A549 treated with DMSO at 1 μM for 4 hours (cell line): ENCODE measurements at places on chromosomes 1 and 21. TPM values are rescaled to one million over a fixed set of nuclear protein-coding genes. Genes with fewer than 3 reads are reported as not detected.

RGS4 gene
- total RNA-seq, result 0.07 to 0.39 TPM (median 0.16 TPM) in 4 of 5 replicates, not detected in the other

RGL1 gene
- 0.91 to 1.1 TPM (median 0.95 TPM) in 5 replicates for total RNA-seq

CLCNKA gene
- total RNA-seq, result 0.08 to 0.24 TPM (median 0.09 TPM) in 3 of 5 replicates, not detected in the others

KCNQ4 gene
- 0.17 to 0.25 TPM (median 0.17 TPM) in 5 replicates for total RNA-seq

NDUFS5 gene
- total RNA-seq, result 391 to 529 TPM (median 406 TPM) in 5 replicates

PRDM16 gene
- 0.10 to 0.30 TPM (median 0.21 TPM) in 5 replicates for total RNA-seq

L1TD1 gene
- not detected in 5 replicates for total RNA-seq

GJA5 gene
- not detected in 5 replicates for total RNA-seq

SLAMF7 gene
- 1.6 to 4.0 TPM (median 2.6 TPM) in 5 replicates for total RNA-seq

ERRFI1 gene
- total RNA-seq, result 47.5 to 60.7 TPM (median 59.6 TPM) in 5 replicates

FCGR1A gene
- total RNA-seq, result not detected in 5 replicates

LENEP gene
- total RNA-seq, result not detected in 5 replicates

VTCN1 gene
- total RNA-seq, result 0.06 to 0.17 TPM (median 0.06 TPM) in 3 of 5 replicates, not detected in the others

GREM2 gene
- total RNA-seq, result 0.21 to 0.47 TPM (median 0.30 TPM) in 5 replicates

SYPL2 gene
- total RNA-seq, result 0.10 to 0.19 TPM (median 0.15 TPM) in 5 replicates

FCRL3 gene
- total RNA-seq, result not detected in 5 replicates

OLFML3 gene
- 4.1 to 5.2 TPM (median 4.2 TPM) in 5 replicates for total RNA-seq

BSND gene
- not detected in 5 replicates for total RNA-seq

ZMYND12 gene
- 0.17 to 0.53 TPM (median 0.44 TPM) in 5 replicates for total RNA-seq

DCDC2B gene
- total RNA-seq, result not detected in 5 replicates

TEX38 gene
- 0.16 TPM in 1 of 5 replicates, not detected in the others for total RNA-seq

FOXD2 gene
- total RNA-seq, result 0.39 to 0.53 TPM (median 0.43 TPM) in 5 replicates

PRKCZ gene
- 7.4 to 9.7 TPM (median 7.7 TPM) in 5 replicates for total RNA-seq

PKP1 gene
- 0.03 to 0.11 TPM in 2 of 5 replicates, not detected in the others for total RNA-seq

PPCS gene
- 33.6 to 42.0 TPM (median 35.8 TPM) in 5 replicates for total RNA-seq

HES5 gene
- not detected in 5 replicates for total RNA-seq

FMO2 gene
- not detected in 5 replicates for total RNA-seq

NTNG1 gene
- not detected in 5 replicates for total RNA-seq

AGMAT gene
- total RNA-seq, result 5.7 to 8.6 TPM (median 7.8 TPM) in 5 replicates

COL11A1 gene
- total RNA-seq, result 1.9 to 4.7 TPM (median 2.7 TPM) in 5 replicates

CELF3 gene
- total RNA-seq, result 0.03 TPM in 1 of 5 replicates, not detected in the others

TRAF3IP3 gene
- not detected in 5 replicates for total RNA-seq

GNAT2 gene
- total RNA-seq, result 0.13 to 0.20 TPM (median 0.18 TPM) in 3 of 5 replicates, not detected in the others

ECM1 gene
- total RNA-seq, result 2.1 to 2.7 TPM (median 2.3 TPM) in 5 replicates

KCNJ9 gene
- total RNA-seq, result not detected in 5 replicates

CLEC20A gene
- not detected in 5 replicates for total RNA-seq

DLGAP3 gene
- 0.08 to 0.25 TPM (median 0.17 TPM) in 5 replicates for total RNA-seq

CD52 gene
- total RNA-seq, result not detected in 5 replicates

FBXO2 gene
- total RNA-seq, result 7.6 to 9.4 TPM (median 9.2 TPM) in 5 replicates

CHD5 gene
- 0.58 to 1.1 TPM (median 0.81 TPM) in 5 replicates for total RNA-seq
